ENCODE measurements at places on chromosomes 16 and 17. TPM values are rescaled to one million over a fixed set of nuclear protein-coding genes. Genes with fewer than 3 reads are reported as not detected.

GINS3 gene
- total RNA-seq: 1.6 TPM

- DNase-seq: peak; percentile 55
These were observed 7.5 kb downstream of the NFE2L1 start for GRCh38 chr17:48055531-48056245.

STX4 gene
- 54.4 TPM for total RNA-seq

GRCh38 chr16:1645914-1646525, 32.1 kb upstream of the JPT2 start:
- DNase-seq: no peak

PRSS33 gene
- not detected for total RNA-seq

NPIPB12 gene
- total RNA-seq: 53.8 TPM

DNA sequence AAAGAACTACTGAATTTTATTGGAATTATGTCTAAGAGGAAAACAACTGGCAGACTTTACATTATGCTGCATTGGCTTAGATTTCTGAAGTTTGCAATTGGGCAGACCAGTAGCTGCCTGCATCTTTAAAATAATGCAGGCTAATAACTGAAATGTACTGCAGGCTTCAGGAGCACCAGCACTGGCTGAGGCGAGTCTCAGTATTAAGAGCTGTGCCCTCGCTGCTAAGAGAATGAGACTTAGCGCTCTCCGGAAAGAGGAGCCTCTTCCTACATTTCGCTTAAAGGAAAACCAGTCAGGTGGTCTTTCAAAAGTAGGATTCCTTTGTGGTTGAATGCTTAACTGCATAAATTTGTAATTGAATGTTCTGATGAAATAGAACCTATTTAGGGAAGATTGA, 885 bp downstream of the CNTNAP4 start:
- no peak for DNase-seq

DNA sequence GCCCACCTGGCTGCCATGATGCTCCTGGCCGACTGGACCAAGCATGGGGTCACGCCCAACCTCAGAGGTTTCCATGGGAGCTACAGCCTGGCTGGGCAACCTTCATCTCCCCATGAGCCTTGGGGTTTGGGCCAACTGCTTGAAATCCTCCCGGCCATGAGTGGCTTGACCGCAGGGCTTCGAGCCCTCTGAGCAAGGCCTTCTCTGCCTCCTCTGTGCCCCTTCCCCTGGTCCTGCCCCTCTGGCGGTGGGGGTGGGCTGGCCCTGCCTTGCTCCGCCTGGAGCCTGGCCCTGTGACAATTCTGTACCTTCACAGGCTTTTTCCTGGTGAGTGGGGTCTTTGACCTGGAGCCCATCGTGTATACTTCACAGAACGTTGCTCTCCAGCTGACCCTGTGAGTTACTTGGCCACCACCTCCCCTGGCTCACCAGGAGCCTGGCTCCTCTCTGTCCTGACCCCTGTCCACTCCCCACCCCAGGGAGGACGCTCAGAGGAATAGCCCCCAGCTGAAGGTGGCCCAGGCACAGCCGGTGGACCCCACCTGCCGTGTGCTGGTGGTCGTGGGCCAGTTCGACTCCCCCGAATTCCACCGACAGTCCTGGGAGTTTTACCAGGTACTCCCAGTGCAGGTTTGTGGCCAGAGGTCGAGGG, 8.8 kb upstream of the BIRC5 start:
- DNase-seq: no peak

PRAC1 gene
- total RNA-seq: not detected

DNA sequence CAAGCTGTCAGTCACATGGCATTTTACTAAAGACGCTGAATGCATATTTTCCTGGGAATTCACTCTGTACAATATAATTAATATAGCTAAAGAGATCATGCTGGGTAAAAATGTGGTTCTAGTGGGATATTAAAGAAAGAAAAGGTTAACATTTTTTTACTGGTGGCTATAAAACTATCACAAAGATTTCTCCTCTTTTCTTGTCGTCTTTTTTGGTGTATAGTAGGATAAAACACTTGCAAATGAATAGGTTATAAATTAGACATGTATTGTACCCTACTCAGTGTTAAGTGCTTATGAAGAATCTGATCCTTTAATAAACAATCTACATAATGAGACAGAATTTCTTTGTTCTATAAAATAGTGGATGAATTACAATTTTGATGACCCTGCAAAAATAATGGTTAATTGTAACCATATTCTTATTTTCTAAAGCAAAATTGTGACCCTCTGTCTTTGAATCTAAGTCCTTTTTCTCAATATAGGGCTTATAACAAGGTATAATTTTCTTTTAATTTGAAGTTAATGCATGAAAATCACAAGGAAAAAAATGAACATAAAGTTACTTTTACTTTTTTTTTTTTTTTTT, 1540.4 kb upstream of the GOT2 start:
- DNase-seq: no peak

DNA sequence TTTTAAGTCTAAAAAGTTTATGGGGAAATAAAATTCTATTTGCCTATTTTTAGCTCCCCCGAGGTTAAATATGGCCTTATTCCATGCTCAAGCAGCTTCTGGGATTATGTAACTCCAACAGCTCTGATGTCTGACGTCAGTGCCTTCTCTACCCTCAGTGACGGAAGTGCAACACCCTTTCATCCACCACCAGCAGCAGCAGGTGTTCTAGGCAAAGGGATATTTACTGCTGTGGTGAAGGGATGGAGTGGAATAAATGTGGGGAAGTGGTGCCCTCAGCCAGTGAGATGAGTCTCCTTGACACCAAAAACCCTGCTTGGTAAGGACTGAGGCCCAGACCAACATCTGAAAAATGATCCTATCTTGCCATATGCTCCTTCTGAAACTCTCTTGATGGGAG, 247.4 kb downstream of the SHISA9 start:
- no peak for DNase-seq

TBC1D3H gene
- not detected for total RNA-seq

DNA sequence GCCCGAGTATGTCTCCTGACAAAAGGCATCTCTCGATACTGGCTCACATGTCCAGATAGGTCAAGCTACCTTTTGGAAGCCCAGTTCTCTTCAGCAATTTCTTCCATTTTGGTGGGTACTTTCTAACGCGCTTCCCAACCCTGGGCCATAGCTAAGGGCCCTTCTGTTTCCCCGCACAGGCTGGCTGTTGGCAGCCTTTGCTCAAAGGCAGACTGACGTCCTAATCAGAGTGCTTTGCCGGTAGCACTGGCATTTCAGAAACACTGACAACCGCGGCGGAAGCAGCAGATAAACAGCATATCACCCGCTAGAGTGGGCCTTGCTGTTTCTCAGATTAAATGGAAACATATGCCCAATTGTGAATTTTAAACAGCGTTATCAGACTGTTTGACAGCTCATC, 49.3 kb upstream of the MPHOSPH6 start:
- DNase-seq: no peak

DNA sequence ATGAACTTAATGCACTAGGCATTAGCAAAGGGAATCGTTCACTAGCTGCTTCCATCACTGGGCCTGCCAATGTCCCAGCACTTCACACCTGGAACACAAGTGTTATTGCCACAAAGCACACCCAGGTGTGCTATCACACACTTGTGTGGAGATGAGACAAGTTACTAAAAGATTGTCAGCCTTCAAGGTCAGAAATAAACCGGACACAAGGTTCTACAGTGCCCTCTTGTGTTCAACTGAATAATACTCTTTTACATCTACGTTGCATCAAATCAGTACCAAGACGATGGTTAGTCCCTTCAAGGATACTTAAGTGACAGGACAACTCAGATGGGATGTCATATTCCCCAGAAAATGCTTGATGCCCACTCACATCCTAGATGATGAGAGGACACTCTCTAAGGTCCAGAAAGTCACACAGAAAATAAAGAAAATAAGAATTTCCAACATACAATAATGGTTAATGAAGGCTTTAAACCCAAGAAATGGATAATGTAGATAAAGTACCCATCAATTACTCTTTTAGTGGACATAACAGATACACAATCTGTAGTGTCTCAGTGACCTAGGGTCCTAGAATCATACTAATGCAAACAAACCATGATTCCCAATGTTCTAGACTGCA, 16.4 kb upstream of the GLG1 start:
- DNase-seq: peak; percentile 14

- DNase-seq: no peak
These were observed 38.2 kb upstream of the NUDT7 start for GRCh38 chr16:77684181-77684526.

- DNase-seq: no peak
These were observed 3.5 kb downstream of the TBX2 start for GRCh38 chr17:61402978-61403800.

SLFN13 gene
- 17.9 TPM for total RNA-seq

DNA sequence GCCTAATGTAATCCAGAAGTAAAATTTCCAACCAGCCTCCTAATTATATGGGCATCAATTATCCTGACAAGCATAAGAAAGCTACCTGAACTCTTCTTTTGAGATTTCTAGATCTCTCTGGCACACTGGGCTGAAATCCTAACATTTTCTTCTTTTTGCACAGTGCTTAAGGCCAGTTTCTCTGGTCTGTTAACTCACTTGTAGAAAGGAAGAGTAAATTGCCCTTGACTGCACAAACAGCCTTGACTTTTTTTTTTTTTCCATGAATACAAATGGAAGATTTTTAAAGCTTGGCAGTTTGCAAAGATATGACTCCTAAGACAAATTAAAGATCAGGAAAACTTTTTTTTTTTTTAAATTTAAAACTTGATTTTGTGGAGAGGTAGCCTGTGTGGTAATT, 291.2 kb upstream of the MON1B start:
- no peak for DNase-seq

DNA sequence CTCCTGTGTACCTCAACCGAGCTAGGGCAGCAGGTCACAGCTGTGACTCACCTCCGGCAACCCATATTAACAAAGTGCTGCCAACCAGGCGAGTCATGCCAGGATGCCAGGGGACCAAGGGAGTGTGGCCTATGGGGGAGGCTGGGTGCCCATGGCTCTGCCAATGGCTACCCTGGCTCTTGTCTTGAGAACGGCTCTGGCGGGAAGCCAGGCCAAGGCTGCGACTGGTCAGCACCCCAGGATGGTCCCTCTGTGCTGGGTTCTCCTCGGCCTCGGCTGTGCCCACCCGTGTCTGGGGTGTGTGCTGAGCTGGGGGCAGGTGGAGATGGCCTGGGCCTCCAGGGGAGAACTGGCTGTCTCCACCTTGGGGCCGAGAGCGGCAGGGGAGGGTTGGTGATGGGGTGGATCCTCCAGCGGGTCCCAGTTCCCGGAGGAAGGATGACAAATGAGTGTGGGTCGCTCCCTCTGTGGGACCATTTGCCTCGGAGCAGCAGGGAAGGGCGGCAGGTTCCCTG, 75.8 kb downstream of the MRC2 start:
- DNase-seq: peak; percentile 83

All from posterior vena cava (tissue), 2 donors.